ENCODE measurements at places on chromosomes 3 and 15.

- no peak for DNase-seq
These were observed 3.3 kb upstream of the SLC38A3 start for GRCh38 chr3:50201573-50202315.

DNA sequence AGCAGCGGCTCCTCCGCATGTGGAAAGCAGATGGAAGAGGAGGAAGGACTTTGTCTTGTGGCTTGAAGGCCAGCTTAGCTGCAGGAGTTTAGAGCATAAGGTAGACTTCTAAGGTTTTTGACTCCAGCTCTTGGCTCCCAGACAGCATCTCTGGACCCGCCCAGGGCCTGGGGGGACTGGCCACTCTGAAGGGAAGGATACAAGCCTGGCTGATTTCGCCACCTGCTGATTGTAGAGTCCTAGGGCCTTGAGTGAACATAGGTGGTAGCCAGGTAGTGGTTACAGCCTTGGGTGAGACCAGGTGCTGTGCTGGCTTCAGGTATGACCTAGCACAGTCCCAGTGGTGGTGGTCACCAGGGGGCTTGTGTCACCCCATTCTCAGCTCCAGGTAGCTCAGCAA is 48.4 kb upstream of the RPL35A start:
- DNase-seq = no peak

GRCh38 chr15:45855907-45856579 is 221.2 kb downstream of the SQOR start:
- no peak for DNase-seq

- no peak for DNase-seq
These were observed 200.8 kb downstream of the CNTN3 start for GRCh38 chr3:74413547-74414241.

DNA sequence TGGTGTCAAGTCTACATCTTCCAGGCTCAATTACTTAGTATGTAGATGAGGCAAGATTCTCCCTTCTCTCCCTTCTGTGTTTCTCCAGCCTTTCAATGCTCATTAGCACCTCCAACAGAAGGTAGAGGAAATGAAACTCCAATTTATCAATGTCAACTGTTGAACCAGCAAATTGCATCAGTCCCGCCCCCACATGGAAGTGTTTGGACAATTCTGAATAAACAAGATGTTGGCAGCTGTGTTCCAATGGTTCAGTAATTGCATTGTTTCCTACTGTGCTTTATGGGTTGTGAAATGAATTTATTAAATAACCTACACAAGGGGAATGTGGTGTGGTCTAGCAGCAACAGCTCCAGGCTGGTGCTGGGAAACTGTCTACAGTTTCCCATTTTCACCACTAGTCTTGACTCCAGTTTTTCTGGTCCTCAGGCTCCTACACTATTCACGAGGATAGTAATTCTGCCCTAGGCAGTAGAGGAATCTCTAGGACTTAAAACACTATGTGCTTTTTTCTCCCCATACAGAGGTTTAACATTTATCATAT is 91.9 kb downstream of the MB21D2 start:
- DNase-seq = no peak

GRCh38 chr3:134694466-134694865 is 43.6 kb upstream of the KY start:
- DNase-seq = no peak

DNA sequence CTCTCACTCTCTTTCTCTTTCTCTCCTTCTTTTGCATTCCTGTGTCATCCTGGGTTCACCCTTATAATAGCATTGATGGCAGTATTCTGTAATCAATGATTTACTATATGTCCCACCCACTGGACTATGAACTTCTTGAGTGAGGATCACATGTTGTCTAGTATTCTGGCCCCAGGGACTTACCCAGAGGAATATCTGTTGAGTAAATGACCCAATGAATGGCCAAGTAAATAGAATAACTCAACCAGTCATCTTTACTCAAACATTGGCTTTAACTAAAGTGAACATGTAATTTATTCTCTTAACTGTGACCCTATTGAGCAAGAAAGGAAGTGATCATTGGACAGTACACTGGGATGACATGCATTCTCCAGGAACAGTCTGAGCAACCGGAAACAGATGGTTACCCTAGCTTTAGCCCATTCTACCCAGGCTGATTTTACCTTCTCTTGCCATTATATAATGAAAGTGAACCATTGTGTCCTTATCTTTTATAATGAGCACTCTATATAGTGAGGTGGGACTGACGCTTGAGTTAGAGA is 94.5 kb upstream of the SOX14 start:
- no peak for DNase-seq

GRCh38 chr3:40745381-40746106 is 220.8 kb downstream of the ZNF621 start:
- DNase-seq = no peak

- peak; percentile 20 for DNase-seq
These were observed 28.4 kb upstream of the SMAD6 start for GRCh38 chr15:66673410-66674322.

DNA sequence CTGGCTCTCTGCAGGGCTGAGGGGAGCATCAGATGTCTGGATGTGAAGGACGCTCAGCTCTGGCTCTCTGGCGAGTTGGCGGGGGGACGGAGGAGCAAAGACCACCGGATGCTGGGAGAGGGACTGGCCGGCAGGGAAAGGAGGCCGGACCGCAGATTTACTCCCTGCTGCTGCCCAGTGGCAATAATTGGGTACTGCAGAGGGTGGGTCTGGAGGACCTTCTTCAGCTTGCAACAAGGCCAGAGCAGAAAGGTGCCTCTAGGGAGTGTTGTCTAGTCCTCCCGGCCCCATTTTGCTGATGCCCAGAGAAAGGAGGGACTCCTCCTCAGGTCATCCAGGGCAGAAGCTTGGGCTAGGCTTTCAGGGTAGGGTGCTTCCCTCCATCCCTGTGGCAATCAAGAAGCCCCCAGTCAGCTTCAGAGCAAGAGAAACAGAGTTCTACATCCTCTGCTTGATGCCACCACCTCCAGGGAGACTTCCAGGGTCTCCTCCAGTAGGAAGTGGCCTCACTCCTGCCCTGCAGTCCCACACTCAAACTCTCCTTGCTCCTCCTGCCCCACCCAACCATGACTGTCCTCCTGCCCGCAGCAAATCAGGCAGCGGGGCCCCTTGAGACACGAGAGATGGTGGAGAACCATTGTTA is 20.3 kb upstream of the CSPG4 start:
- peak; percentile 41 for DNase-seq

DNA sequence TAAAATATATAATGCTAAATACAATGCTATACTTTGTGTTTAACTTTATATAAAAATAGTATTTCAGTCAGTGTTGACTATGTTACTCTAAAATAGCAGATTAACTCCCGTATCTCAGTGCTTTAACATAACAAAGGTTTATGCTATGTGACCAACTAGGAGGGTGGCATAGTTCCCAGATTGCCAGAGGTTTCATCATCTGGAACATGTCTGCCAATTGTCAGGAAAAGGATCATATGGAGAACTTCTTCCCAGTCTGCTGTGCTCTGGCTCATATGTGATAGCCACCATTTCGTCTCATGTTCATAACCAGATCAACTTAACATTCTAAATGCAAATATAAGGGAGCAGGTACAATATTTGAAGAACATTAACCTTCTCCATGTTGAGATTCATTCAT is 720.2 kb downstream of the MCTP2 start:
- DNase-seq = no peak

- no peak for DNase-seq
These were observed 98.5 kb downstream of the CACNA1D start for GRCh38 chr3:53592862-53593261.

- DNase-seq = no peak
These were observed 821.8 kb downstream of the TBL1XR1 start for GRCh38 chr3:176375519-176375918.
